Naive thymus-derived CD8-positive, alpha-beta T cell (primary cell): ENCODE measurements at places on chromosomes 6 and 20.

DNA sequence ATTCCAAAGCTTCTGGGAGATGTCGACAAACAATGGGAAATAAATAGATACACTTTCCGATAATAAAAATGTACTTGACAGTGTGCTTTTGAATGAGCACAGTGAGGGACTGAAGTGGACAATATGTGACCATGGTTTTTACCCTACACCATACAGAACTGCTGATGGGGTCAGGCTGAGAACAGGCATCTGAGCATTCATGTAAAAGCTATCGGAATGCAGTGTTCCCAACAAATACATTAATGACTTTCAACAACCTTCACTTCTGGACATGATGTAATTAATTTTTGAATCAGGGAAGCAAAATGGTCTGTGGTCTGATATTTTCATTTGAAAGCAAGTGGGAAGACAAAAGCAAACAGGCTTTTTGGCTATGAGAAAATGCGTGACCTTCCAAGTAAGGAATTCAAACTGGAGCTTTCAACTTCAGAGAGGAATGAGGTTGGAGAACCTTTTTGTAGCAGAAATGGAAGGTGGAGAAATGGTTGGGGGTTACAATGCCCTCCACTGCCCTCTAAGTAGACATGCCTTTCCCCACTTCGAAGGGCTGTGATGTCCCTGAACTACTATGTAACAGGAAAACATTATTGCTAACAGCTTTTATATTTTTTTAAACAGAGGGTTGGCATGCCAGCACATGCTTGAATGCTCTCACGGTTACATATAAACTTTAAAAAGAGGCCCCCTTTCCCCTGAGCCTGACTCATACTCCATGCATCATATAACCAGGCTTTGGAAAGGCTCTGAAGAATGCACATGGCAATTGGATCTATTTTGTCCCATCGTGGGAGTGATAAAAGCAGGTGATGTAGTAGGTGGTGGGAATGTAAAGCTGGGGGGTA lies 203.5 kb upstream of the CITED2 start:
- DNase-seq = no peak

DNA sequence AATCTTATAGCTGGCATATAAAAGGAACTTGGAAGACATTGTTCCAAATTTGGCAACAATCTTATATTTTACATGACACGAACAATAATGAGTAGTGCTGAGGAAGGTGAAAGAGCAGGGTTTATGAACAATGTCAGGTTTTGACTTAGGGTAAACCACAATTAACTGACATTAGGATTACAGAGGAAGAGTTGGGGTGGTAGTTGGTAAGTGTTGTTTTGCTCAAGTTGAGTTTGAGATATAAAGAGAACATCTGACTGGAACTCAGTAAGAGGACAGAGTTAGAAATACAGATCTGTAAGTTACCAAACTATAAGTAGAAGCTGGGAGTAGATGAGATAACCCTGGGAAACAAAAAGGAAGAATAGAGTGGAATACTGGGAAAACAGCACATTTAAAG lies 15.1 kb downstream of the RTN4IP1 start:
- DNase-seq = no peak

DNA sequence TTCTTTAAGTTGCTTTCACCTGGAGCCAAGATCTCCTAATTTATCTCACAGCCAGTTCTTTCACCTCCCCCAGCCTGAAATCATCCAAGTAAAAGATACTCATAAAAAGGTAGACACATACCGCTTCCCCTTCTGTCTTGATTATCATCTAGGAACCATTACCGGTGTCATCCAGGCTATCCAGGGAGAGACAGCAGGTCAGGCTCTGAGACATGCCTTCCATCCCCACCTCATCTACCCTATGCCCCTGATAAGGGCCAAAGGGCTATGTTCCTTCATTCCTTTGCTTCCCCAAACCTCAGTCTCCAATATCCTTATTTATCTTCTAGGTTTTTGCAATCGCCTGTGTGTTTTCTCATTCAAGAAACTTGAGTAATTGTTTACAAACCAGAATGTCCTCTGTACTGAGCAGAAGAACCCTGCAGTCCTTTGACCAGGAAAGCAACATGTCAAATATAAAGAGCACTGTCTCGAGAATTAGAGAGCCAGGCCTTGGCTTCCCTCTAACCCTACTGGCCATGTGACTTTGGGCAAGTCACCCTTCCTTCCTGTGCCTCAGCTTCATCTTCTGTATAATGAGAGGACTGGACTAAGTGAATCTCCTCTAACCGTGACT lies 41.0 kb downstream of the TNFRSF21 start:
- DNase-seq = no peak

GRCh38 chr6:155186052-155186658 lies 77.7 kb upstream of the CLDN20 start:
- no peak for DNase-seq

DNA sequence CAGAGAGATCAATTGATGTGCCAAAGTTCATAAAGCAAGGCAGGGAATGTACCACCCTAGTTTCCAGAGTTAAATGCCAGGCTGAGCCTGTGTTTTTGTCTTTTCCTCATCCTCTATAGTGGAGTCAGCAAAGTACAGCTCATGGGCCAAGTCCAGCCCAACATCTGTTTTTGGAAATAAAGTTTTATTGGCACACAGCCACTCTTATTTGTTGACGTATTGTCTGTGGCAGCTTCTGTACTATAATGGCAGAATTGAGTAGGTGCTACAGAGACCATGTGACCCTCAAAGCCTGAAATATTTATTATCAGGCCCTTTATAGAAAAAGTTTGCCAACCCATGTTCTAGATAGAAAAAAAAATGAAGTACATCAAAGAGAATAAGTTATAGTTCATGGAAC lies 187.0 kb downstream of the TSHZ2 start:
- no peak for DNase-seq

DNA sequence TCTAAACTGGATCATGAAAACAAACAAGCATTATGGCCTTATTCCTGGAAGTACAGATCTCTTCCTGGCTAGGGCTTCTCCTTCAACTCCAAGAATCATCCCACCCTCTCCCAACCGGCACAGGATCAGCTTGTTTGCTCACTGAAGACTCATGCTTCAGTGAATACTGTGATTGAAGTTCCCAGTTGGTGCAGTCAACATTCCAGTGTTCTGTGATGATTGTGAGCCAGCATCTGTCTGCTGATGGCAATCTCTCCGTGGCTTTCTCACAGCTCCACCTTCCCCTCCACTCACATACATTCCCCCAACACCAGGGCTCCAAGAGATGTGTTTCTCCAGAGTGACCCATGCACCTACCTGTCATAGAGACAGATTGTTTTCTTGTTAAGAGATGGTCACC lies 421.3 kb upstream of the BTBD3 start:
- no peak for DNase-seq

DNA sequence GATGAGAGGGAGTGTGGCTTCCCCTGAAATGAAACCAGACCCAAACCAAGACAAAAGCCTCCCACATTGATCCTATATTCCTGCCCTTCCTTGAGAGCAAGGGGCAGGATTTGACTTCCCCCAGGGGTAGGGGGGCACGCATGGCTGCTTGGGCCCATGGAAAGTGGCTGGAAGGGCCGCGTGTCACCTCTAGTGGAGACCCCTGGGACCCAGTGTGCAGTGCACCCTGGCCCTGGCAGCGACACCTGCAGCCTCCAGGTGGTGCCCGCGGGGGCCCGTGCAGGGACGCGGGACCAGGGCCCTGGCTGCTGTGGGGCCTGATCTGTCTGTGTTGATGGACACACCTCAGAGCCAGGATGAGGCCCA lies 18.0 kb upstream of the SLCO4A1 start:
- DNase-seq = no peak

DNA sequence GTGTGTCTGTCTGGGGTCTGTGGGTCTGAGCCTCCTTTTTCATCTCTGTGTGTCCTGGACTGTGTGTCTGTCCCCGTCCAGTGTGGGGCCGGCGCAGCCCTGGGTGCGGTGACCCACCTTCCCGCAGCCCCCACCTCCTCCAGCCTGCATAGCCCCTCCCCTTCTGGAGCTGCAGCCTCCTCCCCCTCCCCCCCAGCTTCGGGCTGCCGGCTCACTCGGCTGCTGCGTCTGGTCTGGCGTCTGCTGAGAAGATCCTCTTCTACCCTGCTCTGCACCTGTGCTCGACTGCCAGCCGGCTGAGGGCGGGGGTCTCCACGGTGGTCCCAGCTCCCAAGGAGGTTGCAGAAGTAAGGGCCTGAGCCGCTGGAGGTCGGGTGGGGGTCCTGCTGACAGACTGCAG lies 7.6 kb upstream of the LKAAEAR1 start:
- no peak for DNase-seq

- no peak for DNase-seq
These were observed 7.4 kb upstream of the SSTR4 start for GRCh38 chr20:23027721-23028120.

- DNase-seq = no peak
These were observed 1066.3 kb upstream of the MAP3K7 start for GRCh38 chr6:91653076-91653723.

DNA sequence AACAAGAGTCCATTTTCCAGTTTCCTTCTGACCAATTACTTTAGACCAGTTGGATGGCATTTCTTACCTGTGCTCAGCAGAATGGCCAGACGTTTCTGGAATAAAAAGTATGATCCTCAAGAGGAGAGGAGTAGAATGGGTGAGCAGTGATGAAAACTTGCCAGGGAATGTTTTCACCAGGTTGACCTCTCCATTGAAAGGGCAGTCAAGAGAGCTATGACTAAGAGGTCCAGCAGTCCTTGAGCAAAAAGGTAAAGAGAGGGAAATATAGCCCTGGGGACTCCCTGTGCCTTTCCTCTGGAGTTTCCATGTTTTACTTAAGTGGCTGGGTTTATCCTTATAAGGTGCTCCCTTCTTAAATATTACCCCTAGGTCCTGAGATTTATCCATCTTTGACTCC lies 210.9 kb downstream of the TBX18 start:
- DNase-seq = no peak

GRCh38 chr20:40568200-40568599 lies 120.8 kb downstream of the MAFB start:
- DNase-seq = no peak

DNA sequence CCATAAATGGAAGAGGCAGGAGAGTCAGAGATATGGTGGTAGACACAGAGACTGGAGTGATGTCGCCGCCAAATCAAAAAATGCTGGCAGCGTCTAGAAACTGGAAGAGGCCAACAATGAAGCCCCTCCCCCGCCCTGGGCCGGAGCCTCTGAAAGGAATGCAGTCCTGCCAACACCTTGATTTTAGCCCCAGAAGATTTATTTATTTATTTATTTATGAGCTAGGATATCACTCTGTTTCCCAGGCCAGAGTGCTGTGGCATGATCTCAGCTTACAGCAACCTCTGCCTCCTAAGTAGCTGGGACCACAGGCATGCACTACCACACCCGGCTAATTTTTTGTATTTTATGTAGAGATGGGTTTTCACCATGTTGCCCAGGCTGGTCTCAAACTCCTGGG lies 82.6 kb upstream of the CCDC167 start:
- DNase-seq = no peak

DNA sequence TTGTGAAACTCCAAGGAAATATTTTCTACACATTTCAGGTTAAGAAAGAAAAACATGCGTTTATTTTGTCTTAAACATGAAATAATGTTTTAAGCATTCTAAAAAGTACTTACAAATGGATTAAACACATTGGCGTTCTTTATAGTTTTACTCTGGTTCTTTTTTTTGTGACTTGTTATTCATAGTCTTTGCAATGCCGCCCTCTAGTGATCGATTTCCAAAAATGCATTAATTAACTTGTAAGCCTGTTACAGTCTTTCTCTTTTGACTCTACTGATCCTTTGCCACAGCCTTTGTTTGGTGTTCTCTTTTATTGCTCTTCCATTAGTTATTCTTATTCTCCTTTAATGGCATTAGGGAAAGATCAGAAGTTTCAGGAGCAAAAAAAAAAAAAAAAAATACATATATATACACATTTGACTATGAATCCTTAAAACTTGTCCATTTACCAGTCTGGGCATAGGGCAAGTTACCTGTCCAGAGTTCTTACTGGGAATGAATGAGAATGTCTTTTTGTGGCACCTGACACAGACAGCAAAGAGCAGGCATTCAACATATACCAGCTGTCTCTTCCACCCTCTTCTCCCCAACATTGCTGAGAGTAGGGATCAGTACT lies 59.9 kb downstream of the MACROD2 start:
- DNase-seq = no peak

GRCh38 chr20:45953672-45954071 lies 18.3 kb downstream of the ZNF335 start:
- DNase-seq = no peak

DNA sequence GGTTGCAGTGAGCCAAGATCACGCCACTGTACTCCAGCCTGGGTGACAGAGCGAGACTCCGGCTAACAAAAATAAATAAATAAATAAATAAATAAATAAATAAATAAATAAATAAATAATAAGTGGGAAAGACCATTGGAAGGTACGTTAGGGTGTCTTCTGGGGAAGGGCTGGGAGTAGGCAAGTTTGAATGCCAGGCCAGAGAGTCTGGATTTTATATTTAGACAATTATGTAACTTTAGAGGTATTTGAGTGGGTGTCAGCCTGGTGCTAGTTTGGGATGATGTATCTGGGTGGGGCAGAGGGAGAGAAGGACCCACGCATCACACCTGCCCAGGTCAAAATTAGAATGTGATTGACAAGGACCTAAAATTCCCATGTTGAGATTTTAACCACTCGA lies 108.5 kb upstream of the PRND start:
- no peak for DNase-seq

GRCh38 chr6:42326248-42326647 lies 108.6 kb upstream of the MRPS10 start:
- DNase-seq = no peak

DNA sequence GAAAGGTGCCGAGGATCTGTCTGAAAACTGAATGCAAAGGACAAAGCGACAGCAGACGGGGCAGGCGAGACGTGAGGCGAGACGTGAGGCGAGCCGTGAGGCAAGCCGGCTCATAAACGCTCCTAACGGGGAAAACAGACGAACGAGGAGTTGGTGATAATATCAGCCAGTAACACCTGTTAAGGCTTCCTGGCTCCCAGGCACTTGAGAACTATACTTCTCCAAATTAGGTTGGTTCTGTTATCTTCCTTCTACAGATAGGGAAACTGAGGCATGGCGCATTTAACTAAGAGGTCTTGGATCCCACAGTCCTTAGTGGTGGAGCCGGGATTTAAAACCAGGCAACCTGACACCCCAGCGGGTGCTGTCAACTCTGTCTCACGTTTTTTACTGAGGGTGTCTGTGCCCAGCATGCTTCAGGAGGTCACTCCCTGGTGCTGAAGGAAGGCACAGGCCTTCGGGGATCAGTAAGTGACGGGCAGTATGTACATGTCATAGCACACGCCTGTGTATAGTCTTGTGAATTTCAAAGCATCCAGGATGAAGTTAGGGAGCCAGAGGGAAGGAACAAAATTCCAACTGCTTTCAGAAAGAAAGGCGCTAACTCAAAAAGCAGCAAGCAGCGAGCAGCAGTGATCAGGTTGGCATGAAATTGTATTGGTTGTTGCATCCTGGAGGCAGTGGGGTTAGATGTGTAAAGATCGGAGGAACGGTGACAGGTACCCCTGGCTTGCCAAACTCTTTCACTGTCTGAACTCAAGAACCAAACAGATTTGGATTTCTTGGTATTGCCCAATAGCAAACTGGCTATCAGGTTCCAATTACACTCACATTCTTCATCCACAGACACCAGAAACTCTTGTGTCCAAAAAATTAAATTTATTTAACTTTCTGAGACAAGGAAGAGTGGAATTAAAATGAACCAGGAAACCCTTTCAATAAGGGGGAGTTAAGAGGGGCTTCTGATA lies 318.7 kb downstream of the THBS2 start:
- no peak for DNase-seq
